ENCODE measurements at places on chromosomes 5 and 9. TPM values are rescaled to one million over a fixed set of nuclear protein-coding genes. Genes with fewer than 3 reads are reported as not detected.
A peak's percentile ranks its signal among the peaks of the same experiment; 100 is the strongest.

SLC9A3 gene
- polyA plus RNA-seq = 5.9 TPM

GRM6 gene
- not detected for polyA plus RNA-seq

CARTPT gene
- polyA plus RNA-seq = 1.00 TPM

PHF24 gene
- 0.06 TPM for polyA plus RNA-seq

CATSPER3 gene
- 0.62 TPM for polyA plus RNA-seq

TLR4 gene
- polyA plus RNA-seq = 0.85 TPM

ANXA2R gene
- 2.2 TPM for polyA plus RNA-seq

PCSK1 gene
- polyA plus RNA-seq = not detected

GRCh38 chr5:34608859-34609648 is 47.1 kb upstream of the RAI14 start:
- no peaks in the 10 kb centered on the region for H3K4me1 ChIP-seq
- no peak for DNase-seq
- H3K36me3 ChIP-seq = no peaks in the 10 kb centered on the region

GRCh38 chr9:79551586-79551985 is 20.2 kb upstream of the TLE4 start:
- H3K27ac ChIP-seq = no peak overlapping the region
- no peaks in the 10 kb centered on the region for H3K27me3 ChIP-seq
- no peaks in the 10 kb centered on the region for H3K4me1 ChIP-seq
- no peak for DNase-seq

GRCh38 chr5:22644859-22645258 is 208.3 kb downstream of the CDH12 start:
- no peak for DNase-seq
- H3K4me3 ChIP-seq = no peak overlapping the region
- no peak overlapping the region for H3K27ac ChIP-seq

GRCh38 chr5:143030349-143030748 is 260.2 kb downstream of the ARHGAP26 start:
- no peaks in the 10 kb centered on the region for H3K4me1 ChIP-seq
- no peaks in the 10 kb centered on the region for H3K36me3 ChIP-seq
- no peak for DNase-seq
- no peak overlapping the region for H3K4me3 ChIP-seq
- H3K27ac ChIP-seq = no peak overlapping the region
- H3K27me3 ChIP-seq = no peaks in the 10 kb centered on the region

DNA sequence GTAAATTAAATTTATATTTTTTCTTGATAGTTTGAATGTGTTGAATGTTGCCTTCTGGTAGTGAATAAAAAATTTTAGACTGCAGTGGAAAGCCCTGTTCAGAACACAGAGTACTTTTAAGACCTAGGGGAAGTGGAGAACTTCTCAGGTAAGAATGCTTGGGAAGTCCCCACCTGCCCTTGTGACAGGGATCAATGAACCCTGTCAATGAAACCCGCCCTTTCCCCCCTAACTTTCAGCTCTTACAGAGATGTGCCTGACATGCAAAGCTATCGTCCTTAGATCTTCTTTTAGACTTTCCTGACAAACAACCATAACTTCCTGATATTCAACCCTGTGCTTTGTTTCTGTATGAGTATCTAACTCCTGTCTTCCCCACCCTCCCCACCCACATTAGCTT is 562.7 kb downstream of the TLE4 start:
- no peaks in the 10 kb centered on the region for H3K4me1 ChIP-seq
- no peak overlapping the region for H3K27ac ChIP-seq
- no peaks in the 10 kb centered on the region for H3K27me3 ChIP-seq
- no peaks in the 10 kb centered on the region for H3K36me3 ChIP-seq

DNA sequence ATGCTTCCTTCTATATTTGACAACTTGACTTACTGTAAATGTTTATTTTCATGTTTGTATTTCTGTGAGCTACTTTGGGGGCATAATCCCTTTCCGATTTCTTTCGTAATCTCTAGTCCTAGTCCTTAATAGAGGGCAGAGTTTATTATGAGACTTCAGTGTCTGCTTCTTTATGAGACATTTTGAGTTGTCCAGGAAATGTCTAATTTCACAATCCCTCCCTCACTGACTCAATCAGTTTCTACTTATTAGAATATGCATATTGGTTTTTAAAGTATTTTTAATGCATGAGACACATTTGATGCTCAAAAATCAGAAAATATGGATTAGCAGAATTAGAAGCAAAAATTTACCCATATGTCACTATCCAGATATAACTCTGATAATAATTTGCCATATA is 160.9 kb downstream of the FOCAD start:
- no peak overlapping the region for H3K27ac ChIP-seq
- peaks cover 10% of the 10 kb centered on the region for H3K4me1 ChIP-seq
- no peak for DNase-seq
- H3K4me3 ChIP-seq = no peak overlapping the region
- no peaks in the 10 kb centered on the region for H3K36me3 ChIP-seq

- H3K4me3 ChIP-seq = no peak overlapping the region
- H3K27ac ChIP-seq = no peak overlapping the region
- no peak for DNase-seq
- H3K27me3 ChIP-seq = no peaks in the 10 kb centered on the region
- H3K36me3 ChIP-seq = peaks cover 99% of the 10 kb centered on the region
- H3K4me1 ChIP-seq = no peaks in the 10 kb centered on the region
Measured at GRCh38 chr5:154899151-154899816, 38.7 kb downstream of the GEMIN5 start.

DNA sequence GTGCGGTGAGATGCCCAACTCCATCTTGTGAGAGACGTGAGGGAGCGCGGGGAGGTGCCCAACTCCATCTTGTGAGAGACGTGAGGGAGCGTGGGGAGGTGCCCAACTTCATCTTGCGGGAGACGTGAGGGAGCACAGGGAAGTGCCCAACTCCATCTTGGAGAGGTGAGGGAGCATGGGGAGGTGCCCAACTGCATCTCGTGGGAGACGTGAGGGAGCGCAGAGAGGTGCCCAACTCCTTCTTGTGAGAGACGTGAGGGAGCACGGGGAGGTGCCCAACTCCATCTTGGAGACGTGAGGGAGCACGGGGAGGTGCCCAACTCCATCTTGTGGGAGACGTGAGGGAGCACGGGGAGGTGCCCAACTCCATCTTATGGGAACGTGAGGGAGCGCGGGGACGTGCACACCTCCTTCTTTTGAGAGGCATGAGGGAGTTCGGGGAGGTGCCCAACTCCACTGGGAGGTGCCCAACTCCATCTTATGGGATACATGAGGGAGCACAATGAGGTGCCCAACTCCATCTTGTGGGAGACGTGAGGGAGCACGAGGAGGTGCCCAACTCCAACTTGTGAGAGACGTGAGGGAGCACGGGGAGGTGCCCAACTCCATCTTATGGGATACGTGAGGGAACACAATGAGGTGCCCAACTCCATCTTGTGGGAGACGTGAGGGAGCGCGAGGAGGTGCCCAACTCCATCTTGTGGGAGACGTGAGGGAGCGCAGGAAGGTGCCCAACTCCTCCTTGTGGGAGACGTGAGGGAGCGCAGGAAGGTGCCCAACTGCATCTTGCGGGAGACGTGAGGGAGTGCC is 235.4 kb downstream of the CACNA1B start:
- no peaks in the 10 kb centered on the region for H3K36me3 ChIP-seq
- H3K4me3 ChIP-seq = no peak overlapping the region
- no peaks in the 10 kb centered on the region for H3K27me3 ChIP-seq
- H3K27ac ChIP-seq = no peak overlapping the region
- H3K4me1 ChIP-seq = no peaks in the 10 kb centered on the region

- no peak overlapping the region for H3K27ac ChIP-seq
- no peak overlapping the region for H3K4me3 ChIP-seq
- H3K27me3 ChIP-seq = no peaks in the 10 kb centered on the region
- H3K4me1 ChIP-seq = no peaks in the 10 kb centered on the region
Measured at GRCh38 chr5:153818626-153819025, 220.1 kb downstream of the FAM114A2 start.

GRCh38 chr5:5658889-5659465 is 236.5 kb downstream of the ICE1 start:
- no peak for DNase-seq
- H3K27me3 ChIP-seq = no peaks in the 10 kb centered on the region
- no peak overlapping the region for H3K4me3 ChIP-seq
- no peaks in the 10 kb centered on the region for H3K4me1 ChIP-seq

DNA sequence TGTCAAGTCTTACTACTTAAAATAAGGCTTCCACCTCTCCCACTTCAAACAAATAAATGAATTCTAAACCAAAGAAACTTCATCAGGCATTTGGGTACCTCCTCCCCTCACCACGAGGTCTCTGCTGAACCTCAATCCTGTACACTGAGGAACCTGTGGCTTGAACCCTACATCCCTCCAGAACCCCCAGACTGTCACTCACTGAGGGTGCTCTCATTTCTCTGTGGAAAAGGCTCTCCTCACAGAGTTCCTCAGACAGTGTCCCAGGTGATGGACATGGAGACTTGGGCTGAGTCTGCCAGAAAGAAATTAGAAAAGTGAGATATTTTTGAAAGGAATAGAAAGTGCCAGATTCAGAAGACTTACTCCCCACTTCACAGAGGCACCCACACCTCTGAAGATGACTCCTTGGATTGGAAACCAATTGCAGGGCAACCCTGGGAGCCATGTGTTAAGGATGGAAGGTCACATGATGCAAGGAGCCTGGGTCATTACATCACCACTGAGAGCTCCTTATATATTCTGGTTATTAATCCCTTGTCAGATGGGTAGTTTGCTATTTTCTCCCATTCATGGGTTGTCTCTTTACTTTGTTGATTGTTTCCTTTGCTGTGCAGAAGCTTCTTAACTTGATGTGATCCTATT is 19.8 kb downstream of the MLANA start:
- H3K4me1 ChIP-seq = no peaks in the 10 kb centered on the region
- DNase-seq = no peak
- no peak overlapping the region for H3K4me3 ChIP-seq
- H3K27me3 ChIP-seq = no peaks in the 10 kb centered on the region

DNA sequence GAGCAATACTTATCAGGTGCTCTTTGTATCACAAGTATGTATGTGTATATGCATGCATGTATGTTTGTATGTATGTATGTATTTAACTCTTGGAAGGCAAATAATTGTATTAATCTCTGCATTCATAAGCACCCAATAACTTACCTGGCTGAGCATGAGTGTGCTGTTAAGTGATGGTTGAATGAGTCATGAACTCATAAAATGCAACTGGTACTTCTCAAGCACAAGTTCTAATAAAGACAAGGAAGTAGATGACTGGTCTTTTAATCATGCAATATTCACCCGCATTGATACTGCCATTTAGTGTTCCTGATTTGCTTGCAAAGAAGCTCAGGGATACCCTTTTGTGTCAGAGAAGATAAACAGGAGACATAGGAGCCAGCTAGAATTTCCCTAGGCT is 204.9 kb upstream of the TRPM3 start:
- no peaks in the 10 kb centered on the region for H3K36me3 ChIP-seq
- H3K4me1 ChIP-seq = no peaks in the 10 kb centered on the region
- DNase-seq = no peak
- no peaks in the 10 kb centered on the region for H3K27me3 ChIP-seq
- H3K4me3 ChIP-seq = no peak overlapping the region
- no peak overlapping the region for H3K27ac ChIP-seq

- no peaks in the 10 kb centered on the region for H3K36me3 ChIP-seq
- no peaks in the 10 kb centered on the region for H3K4me1 ChIP-seq
- no peaks in the 10 kb centered on the region for H3K27me3 ChIP-seq
- H3K4me3 ChIP-seq = no peak overlapping the region
- no peak overlapping the region for H3K27ac ChIP-seq
Measured at GRCh38 chr9:30065888-30066287, 2318.6 kb upstream of the ACO1 start.

DNA sequence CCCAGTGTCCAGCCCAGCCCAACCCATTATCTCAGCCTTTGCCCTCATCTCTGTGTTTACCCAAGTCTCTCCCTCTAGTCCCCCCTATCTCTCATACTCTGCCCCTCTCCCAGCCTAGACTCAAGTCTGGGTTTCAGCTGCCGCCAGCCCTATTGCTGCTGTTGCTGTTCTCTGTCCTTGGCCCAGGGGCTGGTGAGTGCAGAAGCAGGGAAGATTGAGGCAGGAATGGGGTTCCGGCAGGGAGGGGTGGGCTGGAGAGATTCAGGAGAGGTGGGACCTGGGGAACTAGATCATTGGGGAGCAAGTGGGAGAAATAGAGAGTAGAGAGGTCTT is 702 bp downstream of the TMEM8B start:
- no peaks in the 10 kb centered on the region for H3K27me3 ChIP-seq
- peak overlapping the region; percentile 74 for H3K4me3 ChIP-seq
- peaks cover under 1% of the 10 kb centered on the region for H3K36me3 ChIP-seq
